CMK (cell line): ENCODE measurements at places on chromosomes 5 and 9.
A peak's percentile ranks its signal among the peaks of the same experiment; 100 is the strongest.

GRCh38 chr5:135063511-135064234 is 29.6 kb upstream of the PITX1 start:
- DNase-seq: no peak

- DNase-seq: no peak
Measured at GRCh38 chr5:59597690-59598546, 295.6 kb downstream of the PDE4D start.

GRCh38 chr9:33415501-33416038 is 13.2 kb upstream of the AQP7 start:
- DNase-seq: peak; percentile 46

GRCh38 chr9:38651400-38652042 is 31.1 kb upstream of the ANKRD18A start:
- DNase-seq: no peak

DNA sequence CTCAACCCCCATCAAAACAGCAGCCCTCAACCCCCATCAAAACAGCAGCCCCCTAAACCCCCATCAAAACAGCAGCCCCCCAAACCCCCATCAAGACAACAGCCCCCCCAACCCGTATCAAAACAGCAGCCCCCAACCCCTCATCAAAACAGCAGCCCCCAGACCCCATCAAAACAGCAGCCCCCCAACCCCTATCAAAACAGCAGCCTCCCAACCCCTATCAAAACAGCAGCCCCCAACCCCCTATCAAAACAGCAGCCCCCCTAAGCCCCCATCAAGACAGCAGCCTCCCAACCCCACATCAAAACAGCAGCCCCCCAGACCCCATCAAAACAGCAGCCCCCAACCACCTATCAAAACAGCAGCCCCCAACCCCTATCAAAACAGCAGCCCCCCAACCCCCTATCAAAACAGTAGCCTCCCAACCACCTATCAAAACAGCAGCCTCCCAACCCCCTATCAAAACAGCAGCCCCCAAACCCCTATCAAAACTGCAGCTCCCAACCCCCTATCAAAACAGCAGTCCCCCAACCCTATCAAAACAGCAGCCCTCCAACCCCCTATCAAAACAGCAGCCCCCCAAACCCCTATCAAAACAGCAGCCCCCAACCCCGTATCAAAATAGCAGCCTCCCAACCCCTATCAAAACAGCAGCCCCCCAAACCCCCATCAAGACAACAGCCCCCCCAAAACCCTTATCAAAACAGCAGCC is 1.2 kb downstream of the TPPP start:
- DNase-seq: no peak

DNA sequence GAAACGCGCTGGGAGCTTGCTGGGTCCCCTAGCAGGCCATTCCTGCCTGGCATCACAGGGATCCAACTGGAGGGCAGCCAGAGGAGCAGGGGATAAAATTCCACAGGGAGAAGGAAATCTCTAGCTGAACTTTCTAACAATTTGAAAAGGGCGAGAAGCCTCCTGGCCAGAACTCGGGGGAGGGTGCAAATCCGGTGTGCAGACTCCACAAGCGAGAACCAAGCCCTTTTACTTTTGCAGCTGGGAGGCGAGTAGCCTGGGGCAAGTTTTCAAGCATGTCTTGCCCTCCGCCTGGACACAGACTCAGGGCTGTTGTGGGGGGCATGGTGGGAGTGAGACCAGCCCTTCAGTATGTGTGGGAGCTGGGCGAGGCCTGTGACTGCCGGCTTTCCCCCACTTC is 14.3 kb upstream of the POU5F2 start:
- DNase-seq: no peak

GRCh38 chr9:84701801-84702200 is 32.3 kb downstream of the NTRK2 start:
- DNase-seq: no peak

- DNase-seq: no peak
Measured at GRCh38 chr9:6439051-6439703, 26.2 kb downstream of the UHRF2 start.

DNA sequence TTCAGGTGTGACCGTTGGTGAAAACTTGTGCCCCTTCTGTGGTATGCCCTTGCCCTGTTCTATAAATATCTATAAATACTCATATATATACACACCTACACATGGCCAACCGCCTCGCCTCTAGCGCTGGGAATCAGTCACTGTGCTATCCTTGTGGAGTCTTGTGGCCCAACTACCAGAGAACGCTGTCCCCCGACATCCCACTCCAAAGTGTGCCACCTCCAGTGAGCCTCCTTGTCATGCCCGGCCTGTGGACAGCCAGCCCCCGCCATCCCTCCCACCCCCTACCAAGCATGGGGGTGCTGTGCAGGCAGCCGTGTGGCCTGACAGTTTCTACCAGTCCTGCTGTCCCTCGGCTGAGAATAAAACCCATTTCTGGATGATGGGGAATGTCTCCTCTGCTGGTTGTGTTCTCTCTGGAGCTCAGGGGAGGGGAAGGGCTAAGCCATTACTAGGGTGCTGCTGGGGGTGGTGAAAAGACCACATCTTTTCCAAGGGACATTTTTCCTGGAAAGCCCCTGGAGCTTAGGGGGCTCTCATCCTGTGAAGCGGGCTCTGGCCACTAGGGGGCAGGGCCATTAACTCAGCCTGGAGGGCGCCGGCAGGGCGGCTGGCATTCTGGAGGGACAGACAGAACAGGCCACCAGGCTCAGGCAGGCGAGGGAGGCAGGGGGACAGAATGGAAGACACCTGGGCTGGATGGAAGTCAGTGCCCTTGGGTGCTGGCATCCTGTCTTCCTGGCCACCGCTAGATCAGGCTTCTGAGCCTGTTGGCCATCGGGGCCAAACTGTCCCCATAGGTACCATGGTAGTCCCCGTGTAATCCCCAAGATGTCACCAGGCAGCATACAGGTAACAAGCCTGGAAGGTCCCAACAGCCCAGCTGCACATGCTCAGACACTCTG is 20.7 kb downstream of the GOLGA2 start:
- DNase-seq: no peak

DNA sequence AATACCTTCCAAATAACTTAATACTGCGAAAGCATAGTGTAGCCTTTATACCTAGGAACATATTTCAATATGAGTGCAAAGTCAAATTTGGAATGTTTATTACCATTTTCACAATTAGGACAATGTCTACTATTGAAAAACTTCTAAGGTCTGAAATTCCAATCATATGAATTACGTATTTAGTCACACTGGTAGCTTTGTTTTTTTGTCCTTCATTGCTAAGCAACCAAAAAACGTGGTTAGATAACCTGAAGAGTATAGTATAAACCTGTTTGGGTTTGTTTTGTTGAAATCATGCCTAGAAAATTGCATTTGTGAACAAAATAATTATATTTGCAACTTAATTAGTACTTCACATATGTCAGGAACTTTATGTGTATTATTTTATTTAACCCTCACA is 134.2 kb downstream of the FBXO4 start:
- no peak for DNase-seq

DNA sequence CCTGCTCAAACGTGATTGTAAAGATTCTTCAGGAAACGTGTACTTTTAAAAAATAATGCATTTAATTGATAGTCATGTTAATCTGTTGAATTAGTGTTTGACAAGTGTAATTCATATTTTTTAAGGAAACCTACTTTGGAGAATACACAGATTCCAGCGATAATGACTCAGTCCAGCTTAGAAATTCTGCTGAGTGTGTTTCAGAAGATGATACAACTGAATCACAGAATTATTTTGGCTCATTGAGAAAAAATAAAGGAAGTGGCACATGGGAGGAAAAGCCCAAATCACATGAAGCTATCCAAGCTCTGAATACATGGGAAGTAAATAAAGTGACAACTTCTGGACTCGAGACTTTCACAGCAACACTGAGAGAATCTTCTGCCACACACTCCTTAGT is 37.8 kb downstream of the ICE1 start:
- DNase-seq: no peak

DNA sequence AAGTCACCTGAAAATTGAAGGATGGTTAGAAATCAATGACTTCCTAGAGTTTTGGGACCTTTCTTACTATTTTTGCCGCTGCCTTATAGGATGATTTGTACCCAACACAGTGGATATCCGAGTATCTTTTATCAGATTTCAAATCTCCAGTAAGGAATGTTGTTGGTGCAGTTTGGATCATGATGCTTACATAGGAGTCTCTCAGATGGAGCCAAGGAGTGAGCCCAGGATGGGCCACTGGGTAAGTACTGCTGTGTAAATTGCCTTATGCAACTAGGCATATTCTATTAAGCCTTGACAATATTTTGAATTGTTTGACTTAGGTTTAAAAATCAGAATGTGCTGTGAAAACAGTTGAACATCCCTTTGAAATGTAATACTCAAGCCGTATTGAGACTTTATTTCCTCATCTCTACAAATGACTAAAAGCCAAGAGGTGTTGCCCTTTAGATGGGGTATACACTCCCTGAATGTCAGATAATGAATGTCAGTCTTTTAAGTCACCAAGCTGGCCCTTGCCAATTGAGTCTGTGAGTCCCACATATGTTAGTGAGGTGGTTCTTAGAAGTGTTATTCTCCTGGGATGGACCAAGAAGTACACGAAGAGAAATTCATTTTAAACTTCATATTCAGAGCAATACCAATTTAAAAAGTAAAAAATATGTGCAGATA is 271.8 kb upstream of the CTNND2 start:
- no peak for DNase-seq

DNA sequence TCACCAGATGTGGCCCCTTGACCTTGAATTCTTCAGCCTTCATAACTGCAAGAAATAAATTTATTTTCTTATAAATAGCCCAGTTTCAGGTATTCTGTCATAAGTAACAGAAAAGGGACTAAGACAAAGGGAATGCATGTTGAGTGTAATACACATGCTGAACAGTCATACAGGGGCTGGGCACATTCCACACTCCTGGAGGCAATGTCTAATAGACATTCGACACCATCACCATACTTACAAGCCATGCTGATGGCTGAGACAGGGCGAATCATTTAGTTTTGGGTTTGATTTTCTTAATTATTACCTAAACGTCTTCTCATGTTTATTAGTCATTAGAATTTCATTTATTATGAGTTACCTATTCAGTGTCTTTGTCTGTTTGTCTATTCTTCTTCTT is 68.5 kb downstream of the TENT4A start:
- no peak for DNase-seq

GRCh38 chr9:130766021-130766926 is 68.8 kb upstream of the ABL1 start:
- DNase-seq: no peak

DNA sequence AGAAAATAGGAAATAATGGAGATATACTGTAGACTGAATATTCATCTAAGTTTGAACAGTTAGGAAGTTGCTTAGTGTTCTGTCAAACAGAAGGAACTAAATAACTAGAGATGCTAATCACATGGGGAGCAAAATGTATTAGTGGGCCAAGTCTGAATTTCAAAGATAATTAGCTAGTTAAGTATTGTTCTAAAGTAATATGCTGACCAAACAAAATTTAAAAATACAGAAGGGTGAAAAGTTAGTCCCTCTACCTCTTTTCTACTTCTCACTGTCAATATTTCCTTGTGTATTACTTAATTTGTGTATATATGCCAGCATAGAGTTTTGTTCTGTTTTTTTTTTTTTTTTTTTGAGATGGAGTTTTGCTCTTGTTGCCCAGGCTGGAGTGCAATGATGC is 4.0 kb downstream of the MCCC2 start:
- DNase-seq: no peak

DNA sequence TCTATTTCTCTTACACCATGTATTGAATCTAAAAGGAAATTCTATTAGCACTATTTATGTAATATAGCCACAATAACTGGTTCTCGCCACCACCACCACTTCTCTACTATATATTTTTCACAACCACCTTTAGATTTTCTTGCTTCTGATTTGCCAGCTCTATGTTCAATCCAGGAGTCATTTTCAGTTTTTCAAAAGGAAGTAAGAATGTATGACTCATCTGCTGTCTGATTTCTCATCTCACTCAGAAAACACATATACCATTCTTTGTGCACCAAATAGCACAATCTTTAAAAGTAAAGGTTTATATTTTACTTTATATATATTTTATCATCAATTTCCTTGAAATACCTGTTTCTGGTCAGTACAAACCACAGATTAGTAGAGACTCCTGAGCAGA is 1127.5 kb downstream of the TAF11L14 start:
- DNase-seq: no peak

- no peak for DNase-seq
Measured at GRCh38 chr5:55427157-55427556, 107.6 kb downstream of the PLPP1 start.

DNA sequence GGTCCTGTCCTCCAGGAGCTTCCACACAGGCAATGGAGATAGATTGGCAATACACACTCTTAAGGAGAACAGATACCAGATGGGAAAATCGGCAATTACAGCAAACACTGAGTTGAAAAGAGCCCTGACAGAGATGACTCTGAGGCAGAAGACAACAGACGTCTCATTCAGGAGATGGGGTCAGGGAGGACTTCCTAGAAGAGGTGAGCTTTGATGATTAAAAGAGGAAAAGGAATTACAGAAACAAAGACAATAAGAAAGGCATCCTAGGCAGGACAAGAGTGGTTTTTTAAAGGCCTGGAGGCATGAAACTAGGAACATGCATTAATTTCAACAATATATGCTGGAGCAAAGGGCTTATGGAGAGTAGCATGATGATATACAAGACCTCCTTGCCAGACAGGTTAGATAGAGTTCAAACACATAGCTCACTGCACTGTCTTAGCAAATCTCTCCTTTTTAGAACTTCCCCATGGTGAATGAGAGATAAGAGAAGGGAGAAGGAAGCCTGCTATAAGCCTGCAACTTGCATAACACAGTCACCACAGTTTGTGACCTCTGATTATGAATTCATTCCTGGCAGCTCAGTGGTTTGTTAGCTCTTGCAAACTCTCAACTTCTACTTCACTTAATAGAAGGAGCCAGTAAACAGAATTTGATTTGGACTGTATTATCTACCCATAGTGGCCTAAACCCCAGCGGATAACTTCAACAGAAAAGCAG is 48.5 kb downstream of the SIL1 start:
- peak; percentile 36 for DNase-seq

GRCh38 chr9:107972346-107972745 is 482.8 kb upstream of the KLF4 start:
- no peak for DNase-seq

DNA sequence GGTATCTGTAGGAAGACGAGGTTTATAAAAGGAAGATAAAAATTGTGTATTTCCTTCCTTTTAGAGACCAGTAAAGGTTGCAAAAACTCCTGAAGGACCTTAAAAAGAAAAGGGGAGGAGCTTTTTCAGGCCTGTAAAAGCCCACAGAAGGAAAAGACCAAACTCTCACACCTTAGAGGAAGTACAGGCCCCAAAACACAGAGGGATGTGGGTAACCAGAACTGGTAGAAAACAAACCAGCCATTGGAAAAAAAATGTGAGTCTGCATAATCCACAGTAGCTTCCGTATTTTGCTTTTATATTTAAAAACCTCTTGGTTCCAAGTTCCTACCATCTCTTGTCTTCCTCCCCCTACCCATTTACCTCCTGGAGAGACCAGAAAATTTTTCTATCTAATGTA is 8.5 kb downstream of the GIN1 start:
- no peak for DNase-seq

DNA sequence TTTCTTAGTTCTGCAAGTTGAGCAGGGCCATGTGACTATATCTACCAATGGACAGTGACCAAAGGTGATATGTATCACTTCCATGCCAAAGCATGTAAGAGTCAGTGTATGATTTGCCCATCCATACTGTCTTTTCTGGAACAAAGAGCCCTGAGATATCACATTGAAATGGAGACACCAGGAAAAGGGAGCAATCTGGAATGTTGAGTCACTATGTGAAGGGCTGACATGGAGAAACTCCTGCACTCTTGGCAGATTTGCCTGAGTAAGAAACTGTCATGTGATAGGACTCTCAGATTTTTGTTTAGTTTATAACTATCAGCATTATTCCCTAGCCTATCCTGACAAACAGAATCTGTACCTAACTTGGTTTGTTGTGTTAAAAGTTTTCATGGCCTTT is 29.8 kb upstream of the TMEM161B start:
- DNase-seq: no peak
